Esophagus squamous epithelium (tissue), 5 donors: ENCODE measurements at places on chromosomes 11 and 22.

DNA sequence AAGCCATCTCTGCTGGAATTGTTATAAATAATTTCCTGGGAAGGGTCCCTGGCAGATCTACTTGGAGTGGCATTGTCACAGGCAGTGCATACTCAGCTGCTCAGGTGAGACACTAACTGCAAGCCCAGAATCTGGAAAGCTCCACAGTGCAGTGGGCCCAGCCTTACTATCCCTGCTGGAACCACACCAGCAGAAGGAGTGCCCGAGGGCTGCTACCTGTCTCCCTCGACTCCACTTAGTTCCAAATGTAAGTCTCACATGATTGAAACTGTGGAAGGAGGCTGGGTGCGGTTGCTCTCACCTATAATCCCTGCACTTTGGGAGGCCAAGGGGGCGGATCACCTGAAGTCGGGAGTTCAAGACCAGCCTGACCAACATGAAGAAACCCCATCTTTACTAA is 14.3 kb upstream of the SYVN1 start:
- DNase-seq: no peak

DNA sequence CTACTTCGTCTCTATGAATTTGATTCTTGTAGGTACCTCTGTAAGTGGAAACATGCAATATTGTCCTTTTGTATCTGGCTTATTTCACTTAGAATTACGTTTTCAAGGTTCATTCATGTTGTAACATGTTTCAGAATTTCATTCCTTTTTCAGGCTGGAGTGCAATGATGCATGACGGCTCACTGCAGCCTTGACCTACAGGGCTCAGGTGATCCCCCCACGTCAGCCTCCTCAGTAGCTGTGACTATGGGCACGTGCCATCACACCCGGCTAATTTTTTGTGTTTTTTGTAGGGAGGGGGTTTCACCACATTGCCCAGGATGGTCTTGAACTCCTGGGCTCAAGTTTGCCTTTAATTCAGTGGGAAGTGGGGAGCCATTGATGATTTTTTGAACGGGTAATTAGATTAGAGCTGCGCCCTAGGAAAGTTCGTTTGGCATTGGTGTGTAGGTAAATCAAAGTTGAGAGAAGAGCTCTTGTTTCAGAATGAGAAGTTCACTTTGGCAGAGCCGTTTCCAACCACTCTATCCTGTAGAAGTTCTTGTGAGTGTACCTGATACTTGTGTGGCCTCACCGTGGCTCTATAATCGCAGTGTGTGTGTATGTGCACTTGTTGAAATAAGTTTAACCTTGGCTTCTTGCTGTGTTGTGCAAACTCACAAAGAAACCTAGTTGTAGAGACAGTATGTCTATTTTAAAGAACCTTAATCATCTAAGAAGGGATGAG is 115.9 kb downstream of the NAV2 start:
- no peak for DNase-seq

GRCh38 chr11:27076121-27076589 is 35.5 kb downstream of the BBOX1 start:
- DNase-seq: no peak

GRCh38 chr22:25352294-25352680 is 132.8 kb downstream of the CRYBB2 start:
- DNase-seq: no peak

- DNase-seq: no peak
Observed at GRCh38 chr11:30596832-30597231, 10.7 kb upstream of the MPPED2 start.

DNA sequence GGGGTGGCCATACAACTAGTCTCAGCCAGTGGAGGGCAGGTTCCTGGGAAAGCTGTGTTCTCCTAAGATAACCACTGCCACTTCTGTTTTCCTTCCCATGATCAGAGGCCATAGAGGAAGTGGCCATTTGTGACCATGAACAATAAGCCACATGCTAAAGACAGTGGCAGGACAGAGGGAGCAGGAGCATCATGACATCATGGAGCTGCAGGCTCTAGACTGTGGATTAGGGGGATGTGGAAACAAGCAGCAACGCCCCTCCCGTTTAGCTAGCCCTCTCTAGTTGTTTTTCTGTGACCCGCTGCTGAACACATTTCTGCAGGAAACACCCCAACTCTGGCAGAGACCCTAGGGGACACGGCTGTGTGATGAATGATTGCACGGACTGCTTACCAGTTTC is 195.0 kb upstream of the NECTIN1 start:
- DNase-seq: no peak

- no peak for DNase-seq
Observed at GRCh38 chr11:133443206-133443747, 89.0 kb downstream of the OPCML start.

GRCh38 chr11:97990162-97990920 is 1030.4 kb upstream of the CNTN5 start:
- no peak for DNase-seq

GRCh38 chr11:63939397-63939891 is 642 bp downstream of the NAA40 start:
- DNase-seq: no peak

GRCh38 chr11:130150790-130151189 is 8.8 kb upstream of the ST14 start:
- DNase-seq: no peak

DNA sequence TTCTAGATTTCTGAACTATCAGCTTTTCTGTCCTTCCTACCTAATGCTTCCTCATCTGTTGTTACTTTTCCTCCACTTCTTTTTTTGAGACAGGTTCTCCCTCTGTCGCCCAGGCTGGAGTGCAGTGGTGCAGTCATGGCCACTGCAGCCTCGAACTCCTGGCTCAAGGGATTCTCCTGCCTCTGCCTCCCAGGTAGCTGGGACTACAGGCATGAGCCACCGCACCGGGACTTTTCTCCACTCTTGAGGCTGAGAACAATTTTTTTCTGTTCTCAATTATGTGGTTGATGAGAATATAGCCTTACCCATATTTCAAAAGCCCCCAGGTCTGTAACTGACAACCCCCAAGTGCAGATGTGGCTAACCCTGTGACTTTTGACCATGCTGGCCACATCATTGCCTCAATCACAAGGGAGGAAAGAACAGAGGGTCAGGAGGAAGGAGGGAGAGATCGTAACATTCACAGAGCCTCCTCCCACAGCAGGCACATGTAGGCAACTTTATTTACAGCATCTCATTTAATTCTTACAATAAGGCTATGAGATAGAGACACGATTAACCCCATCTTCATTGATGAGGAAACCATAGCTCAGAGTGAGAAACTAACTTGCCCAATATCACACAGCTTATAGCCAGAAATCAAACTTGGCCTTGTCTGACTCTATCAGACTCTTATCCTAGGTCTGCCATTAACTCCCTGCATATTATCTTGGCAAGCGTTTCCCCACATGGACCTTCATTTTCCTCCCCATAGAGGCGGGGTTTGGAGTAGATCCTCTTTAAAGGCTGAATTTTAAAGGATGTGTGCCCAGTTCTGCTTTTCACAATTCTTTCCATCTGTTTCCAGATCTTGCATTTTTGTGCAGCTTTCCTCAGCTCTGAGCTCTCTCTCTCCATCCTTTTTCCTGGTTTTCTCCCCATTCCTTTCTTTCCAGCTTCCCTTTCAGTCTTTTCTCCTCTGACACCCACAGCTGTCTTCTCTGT is 9.6 kb downstream of the POU2F3 start:
- no peak for DNase-seq

- no peak for DNase-seq
Observed at GRCh38 chr11:1864831-1865665, 12.2 kb downstream of the LSP1 start.

DNA sequence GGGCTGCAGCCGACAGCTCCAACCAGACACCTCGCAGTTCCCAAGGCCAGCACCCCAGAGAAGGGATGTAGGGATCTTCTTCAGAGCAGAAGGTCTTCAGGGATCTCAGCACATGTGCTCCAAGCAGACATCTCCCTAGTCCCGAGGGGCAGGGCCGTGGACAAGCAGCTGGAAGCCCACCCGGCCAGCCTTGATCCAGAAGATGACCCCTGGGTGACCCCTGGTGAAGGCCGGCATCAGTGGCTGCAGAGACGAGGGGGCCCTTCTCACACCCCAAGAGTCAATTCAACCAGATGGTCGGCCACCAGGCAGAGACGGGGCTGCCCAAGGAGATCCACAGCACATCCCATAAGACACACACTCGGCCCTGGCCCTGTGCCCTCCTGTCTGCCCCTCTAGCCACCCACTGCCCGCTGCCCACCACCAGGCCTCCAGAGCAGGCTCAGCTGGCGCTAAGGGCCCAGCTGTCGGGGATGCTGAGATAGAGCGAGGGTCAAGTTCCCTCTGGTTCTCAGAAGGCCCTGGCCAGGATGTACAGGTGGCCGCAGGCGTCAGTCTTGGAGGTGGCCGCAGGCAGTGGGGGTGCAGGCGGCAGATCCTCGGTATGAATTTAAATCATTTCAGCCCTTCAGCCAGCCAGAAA is 168.3 kb downstream of the BRD1 start:
- DNase-seq: no peak

DNA sequence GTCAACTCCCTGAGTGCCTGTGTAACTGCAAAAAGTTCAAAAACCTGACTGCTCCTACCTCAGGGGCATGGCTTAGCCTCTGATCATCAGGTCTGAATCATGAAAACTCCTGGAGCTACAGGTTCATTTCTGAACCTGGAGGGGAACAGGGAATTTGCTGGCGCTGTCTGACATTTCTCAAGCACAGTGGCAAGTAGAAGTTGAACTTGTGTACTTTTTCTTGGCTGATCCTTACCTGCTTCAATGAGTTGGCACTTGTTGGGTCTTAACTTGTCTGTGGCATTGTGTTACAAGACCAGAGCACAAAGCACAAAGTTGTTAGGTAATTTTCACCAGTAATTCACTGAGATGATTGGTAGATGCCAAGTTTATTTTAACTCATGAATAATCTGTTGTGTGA is 3.3 kb downstream of the TMEM109 start:
- no peak for DNase-seq

GRCh38 chr22:48299801-48300200 is 1527.9 kb downstream of the BRD1 start:
- DNase-seq: no peak

DNA sequence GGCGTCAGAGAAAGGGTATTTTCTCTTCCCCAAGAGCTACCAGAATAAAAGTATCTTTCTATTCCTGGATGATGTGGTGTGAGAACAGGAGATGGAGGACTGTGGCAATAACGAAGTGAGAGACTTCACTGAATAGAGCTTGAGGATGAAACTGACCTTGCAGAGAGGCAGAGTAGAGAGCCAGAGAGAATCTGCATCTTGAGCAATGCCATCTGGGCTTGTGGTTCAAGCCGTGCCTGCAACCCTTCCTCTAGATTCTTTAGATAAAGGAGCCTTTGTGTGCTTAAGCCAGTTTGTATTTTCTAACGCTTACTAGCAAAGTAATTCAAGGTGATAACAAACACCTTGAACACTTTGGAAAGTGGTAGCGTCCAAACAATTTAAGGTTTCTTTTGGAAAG is 2.2 kb downstream of the ME3 start:
- no peak for DNase-seq
